Non-pigmented ciliary epithelial cell (primary cell): ENCODE measurements at places on chromosomes 5 and 9.

GRCh38 chr9:76290555-76290954 lies 103.7 kb downstream of the RFK start:
- DNase-seq = no peak

DNA sequence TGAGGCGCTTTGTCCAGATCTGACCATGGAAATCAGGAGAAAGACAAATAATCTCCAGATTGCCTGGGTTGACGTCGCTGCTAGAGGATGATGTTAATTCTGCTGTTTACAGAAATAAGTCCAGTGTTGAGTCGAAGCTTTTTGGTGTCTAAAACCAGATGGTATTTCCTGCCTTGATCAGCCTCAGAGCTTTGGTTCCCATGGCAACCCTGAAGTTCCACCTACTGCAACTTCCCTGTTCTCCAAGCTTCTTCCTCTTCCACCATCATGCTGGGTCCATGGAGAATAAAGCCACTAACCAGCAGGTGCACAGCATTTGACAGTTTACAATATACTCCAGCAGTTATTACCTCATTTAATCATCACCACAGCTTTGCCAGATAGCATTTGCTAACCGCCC lies 18.0 kb upstream of the GABBR2 start:
- DNase-seq = peak; percentile 34

- no peak for DNase-seq
Measured at GRCh38 chr5:41772785-41773442, 97.3 kb downstream of the OXCT1 start.

- no peak for DNase-seq
Measured at GRCh38 chr5:62569470-62569869, 9.1 kb upstream of the LRRC70 start.

- no peak for DNase-seq
Measured at GRCh38 chr5:95417971-95418370, 26.8 kb downstream of the FAM81B start.

DNA sequence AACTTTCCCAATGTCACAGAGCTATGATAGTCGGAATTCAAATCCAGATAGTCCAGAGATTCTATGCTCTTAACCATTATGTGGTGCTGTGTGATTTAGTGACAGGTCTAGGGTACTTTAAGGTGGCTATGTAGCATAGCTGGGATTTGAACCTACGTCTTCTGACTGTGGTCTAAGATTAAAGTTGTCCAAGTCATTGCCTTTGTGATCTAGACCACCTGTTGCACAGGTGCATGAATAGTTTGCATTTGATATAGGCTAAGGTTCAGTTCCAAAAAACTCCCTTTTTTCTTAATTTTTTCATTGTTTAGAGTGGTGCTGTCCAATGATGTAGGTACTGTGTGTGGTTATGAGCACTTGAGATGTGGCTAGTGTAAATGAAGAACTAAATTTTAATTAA lies 2.5 kb downstream of the PAIP2 start:
- no peak for DNase-seq

- DNase-seq = no peak
Measured at GRCh38 chr5:174235221-174236011, 189.9 kb downstream of the NSG2 start.

DNA sequence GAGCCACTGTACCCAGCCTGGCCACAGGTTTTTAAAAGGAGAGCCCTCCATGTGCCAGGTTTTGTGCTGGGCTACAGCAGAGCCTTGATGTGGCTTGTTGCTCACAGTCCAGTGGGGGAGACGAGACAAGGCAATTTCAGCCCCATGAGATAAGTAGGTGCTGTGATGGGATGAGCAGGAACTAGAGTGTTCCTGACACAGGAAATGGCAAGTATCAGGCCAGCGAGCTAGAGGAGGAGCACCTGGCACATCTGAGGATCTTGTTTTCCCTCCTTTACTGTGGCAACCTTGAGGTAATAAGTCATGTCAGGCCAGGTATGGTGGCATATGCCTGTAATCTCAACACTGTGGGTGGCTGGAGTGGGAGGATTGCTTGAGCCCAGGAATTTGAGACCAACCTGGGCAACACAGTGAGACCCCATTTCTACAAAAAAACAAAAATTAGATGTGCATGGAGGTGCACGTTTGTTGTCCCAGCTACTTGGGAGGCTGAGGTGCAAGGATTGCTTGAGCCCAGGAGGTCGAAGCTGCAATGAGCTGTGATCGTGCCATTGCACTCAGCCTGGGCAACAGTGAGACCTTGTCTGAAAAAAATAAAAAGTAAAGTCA lies 3.8 kb upstream of the ZDHHC12 start:
- DNase-seq = no peak

- no peak for DNase-seq
Measured at GRCh38 chr9:35675204-35675603, 1.5 kb downstream of the CA9 start.

GRCh38 chr9:136239983-136240330 lies 5.7 kb downstream of the QSOX2 start:
- no peak for DNase-seq

GRCh38 chr5:158785397-158785796 lies 314.3 kb downstream of the EBF1 start:
- DNase-seq = no peak

DNA sequence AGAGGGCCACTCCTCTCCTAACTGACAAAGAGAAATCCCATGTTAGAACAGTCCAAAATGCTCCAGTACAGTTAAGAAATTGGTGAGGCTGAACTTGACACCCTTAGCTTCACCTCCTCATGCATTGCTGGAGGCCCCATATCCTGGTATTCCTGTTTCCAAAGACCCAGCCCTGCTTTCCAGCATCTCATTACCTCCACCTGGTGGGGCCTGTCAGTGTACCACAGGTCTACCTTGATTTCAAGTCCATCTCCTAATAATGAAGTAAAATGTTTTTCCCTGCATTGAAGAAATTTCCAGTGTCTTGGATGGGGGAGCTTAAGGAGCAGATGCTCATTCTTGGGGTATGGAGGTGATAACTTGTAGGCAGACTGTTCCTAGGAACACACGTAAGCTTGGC lies 70.6 kb upstream of the S1PR3 start:
- no peak for DNase-seq

GRCh38 chr9:13603921-13604320 lies 324.4 kb upstream of the MPDZ start:
- no peak for DNase-seq
